Esophagus (tissue), 2 donors: ENCODE measurements at places on chromosomes 7 and 10. TPM values are rescaled to one million over a fixed set of nuclear protein-coding genes. Genes with fewer than 3 reads are reported as not detected.

Gene POLR2J3
- polyA plus RNA-seq: 71.0 TPM

Gene ACHE
- 1.4 TPM for polyA plus RNA-seq

Gene CALML3
- 330 TPM for polyA plus RNA-seq

Gene PNLIPRP2
- polyA plus RNA-seq: 0.05 TPM

Gene MAGI2
- 0.79 TPM for polyA plus RNA-seq

Gene INA
- 0.28 TPM for polyA plus RNA-seq

Gene SPDYE2B
- not detected for polyA plus RNA-seq

Gene BLNK
- 51.1 TPM for polyA plus RNA-seq

Gene EZH2
- polyA plus RNA-seq: 11.7 TPM

Gene HOXA1
- 1.5 TPM for polyA plus RNA-seq

Gene SPDYE8
- polyA plus RNA-seq: not detected

Gene ERVW-1
- not detected for polyA plus RNA-seq

Gene PHYH
- 7.4 TPM for polyA plus RNA-seq

Gene RNF32
- 0.43 TPM for polyA plus RNA-seq

Gene RASSF4
- 3.7 TPM for polyA plus RNA-seq

Gene NEUROG3
- not detected for polyA plus RNA-seq

Gene TAS2R4
- polyA plus RNA-seq: 0.11 TPM

Gene WDFY4
- polyA plus RNA-seq: 0.79 TPM
